ENCODE measurements at places on chromosomes 16 and 17. TPM values are rescaled to one million over a fixed set of nuclear protein-coding genes. Genes with fewer than 3 reads are reported as not detected.
A peak's percentile ranks its signal among the peaks of the same experiment; 100 is the strongest.

DNA sequence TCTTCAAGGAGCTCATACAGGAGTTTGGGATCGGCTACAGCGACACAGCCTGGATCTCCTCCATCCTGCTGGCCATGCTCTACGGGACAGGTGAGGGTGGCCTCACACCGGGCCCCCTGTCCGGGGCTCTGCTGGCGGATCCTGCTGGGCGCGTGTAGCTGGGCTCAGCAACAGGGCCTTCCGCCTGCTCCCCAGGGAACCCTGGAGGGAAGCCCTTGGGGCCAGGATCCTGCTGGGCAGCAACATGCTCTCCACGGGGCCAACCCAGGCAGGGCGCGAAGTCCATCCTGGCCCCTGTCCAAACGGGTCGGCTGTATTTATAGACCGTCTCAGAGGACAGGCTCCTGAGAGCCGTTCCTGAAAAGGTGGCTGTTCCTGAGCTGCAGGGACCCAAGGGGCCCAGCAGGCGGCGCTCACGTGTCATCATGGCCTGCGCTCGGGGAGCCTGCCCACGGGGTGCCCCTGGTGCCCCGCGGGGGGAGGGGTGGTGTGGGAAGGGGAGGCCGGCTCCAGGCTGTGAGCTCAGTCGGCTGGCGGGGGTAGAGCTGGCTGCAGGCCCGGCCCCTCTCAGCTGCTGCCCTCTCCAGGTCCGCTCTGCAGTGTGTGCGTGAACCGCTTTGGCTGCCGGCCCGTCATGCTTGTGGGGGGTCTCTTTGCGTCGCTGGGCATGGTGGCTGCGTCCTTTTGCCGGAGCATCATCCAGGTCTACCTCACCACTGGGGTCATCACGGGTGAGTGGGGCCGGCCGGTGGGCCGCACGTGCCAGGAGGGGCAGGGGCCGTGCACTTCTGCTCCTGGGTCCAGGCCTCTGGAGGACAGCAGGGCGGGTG lies 7.5 kb downstream of the SLC16A3 start:
- peak; percentile 87 for DNase-seq

DNA sequence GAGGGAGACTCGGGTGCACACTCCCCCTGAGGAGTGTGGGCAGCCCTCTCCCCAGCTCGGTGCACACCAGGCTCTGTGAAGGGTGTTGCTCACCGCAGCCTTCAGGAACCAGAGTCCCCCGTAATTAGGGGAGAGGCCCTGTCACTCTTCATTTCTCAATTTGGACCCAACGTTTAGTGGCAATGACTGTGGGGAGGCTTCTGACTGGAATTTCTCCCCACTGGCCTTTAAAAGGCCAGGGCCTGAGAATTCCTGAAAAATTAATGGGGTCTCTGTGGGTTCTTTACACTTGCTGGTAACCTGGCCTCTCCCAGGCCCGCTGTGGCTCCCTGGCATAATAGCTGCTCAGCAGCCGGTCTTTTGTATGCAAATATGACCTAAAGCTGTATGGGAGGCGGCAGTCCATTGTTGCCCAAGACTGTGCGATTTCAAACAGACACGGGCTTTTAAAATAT lies 209.7 kb downstream of the MSI2 start:
- no peak for DNase-seq

GRCh38 chr16:77323695-77324094 lies 111.1 kb downstream of the ADAMTS18 start:
- no peak for DNase-seq

- DNase-seq: no peak
Measured at GRCh38 chr17:64134216-64134970, 4.4 kb upstream of the ERN1 start.

GRCh38 chr17:37312137-37312923 lies 63.5 kb upstream of the C17orf78 start:
- DNase-seq: no peak

DNA sequence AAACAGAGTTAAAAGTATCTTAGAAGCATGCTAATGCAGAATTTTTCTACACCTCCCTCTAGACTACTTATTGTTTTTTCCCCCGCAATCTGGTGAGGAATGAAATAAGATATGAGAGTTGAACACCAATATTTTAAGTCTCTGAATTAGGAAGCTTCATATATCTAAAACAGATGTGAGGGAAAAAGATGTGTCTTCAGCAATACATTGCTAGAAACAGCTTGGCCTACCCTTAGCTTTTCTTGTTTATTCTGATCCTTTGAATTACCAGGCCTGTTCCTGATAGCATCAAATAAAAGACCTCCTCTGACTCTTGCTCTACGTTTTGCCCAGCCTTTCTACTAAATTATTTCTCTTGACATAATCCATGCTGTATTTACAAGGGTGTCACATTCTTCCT lies 221.8 kb downstream of the CDH11 start:
- no peak for DNase-seq

DNA sequence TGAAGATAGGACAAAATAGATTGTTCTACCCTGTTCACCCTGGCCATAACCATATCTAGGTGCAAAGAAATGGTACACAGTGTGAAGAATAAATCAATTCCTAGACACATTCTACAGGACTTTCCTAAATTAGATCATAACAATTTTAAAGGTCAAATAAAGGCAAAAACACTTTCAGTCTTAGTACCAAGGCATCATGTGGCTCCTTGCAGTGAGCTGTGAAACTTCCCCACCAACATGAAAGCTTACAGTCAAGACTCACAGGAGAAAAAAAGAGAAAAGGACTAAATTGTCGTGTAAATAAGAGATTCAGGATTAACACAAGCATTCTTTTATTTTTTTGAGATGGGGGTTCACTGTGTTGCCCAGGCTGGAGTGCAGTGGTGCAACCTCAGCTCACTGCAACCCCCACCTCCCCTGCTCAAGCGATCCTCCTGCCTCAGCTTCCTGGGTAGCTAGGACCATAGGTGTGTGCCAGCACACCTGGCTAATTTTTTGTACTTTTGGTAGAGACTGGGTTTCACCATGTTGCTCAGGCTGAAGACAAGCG lies 14.2 kb downstream of the NSMCE1 start:
- DNase-seq: no peak

The DYNLRB2 gene
- 1.0 TPM for total RNA-seq

The PRR35 gene
- not detected for total RNA-seq

GRCh38 chr16:85157813-85158742 lies 45.8 kb upstream of the CIBAR2 start:
- DNase-seq: no peak

DNA sequence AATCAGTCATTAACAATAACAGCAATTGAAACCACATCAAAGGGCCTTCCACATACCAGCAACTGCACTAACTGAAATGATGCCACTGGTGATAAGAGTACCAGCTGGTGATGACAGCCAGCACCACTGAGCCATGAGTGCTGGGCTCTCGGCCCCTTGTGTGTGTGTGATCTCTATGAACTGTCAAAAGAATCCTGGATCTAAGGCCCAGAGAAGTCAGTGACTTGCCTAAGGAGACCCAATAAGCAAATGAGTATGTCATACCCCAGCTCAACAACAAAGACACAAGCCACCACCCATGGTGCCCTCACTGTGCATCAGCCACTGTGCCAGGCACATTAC lies 220.9 kb downstream of the ZNF423 start:
- no peak for DNase-seq

DNA sequence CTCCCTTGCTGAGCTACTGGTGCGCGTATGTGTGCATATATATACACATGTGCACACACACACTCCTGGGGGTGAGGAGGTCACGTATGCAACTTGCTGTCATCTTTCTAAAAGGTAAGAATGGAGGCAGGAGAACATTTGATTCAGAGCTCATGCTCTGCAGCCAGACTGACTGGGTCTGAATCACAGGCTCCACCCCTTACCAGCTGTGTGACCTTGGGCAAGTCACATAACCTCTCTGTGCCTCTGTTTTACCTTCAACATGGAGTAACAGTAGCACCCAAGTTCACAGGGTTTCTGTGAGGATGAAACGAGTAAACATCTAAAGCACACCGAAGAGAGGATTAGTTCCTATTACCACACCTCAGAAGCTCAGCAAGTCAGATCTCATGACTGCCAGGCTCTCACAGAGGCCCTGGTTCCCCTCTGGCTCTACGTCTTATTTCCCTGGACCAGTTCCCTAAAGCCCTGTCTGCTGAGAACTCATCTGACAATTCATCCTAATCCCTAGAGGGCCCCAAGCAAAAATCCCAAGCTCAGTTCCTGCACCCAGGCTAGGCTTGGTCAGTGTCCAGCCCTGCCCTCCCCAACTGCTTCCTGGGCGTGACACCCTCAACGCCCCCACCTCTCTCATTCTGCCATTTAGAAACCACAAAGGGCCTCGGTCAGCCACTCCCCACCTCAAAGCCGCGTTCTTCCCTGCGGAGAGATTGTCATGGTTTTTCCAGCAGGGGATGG lies 28.7 kb downstream of the ABR start:
- no peak for DNase-seq

GRCh38 chr16:30996985-30997724 lies 12.1 kb downstream of the HSD3B7 start:
- peak; percentile 93 for DNase-seq

DNA sequence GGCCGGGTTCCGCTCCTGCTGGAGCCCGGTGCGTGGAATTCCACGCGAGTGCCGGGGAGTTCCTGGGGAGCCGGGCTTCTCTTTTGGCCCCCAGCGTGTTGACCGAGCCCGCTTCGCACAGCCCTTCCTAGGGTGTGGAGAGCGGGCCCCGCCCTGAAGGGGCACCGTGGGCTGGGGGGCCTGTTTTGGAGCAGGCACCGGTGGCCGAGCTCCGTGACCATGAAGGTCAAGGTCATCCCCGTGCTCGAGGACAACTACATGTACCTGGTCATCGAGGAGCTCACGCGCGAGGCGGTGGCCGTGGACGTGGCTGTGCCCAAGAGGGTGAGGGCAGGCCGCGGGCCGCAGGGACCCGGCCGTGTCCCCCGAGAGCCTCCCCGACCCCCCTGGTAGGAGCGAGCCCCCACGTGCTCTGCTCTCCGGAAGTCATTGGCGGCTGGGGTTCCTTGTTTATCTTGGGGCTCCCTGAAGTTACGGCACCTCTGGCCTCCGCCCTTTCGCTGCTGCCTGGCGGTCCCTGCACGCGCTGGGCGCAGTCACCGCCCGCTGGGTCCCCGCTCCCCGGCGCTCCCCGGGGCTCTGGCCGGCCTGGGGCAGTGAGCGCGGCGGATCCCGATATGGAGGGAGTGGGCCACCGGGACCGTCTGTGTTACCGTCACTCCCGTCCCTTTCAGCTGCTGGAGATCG lies 528 bp downstream of the HAGHL start:
- no peak for DNase-seq

DNA sequence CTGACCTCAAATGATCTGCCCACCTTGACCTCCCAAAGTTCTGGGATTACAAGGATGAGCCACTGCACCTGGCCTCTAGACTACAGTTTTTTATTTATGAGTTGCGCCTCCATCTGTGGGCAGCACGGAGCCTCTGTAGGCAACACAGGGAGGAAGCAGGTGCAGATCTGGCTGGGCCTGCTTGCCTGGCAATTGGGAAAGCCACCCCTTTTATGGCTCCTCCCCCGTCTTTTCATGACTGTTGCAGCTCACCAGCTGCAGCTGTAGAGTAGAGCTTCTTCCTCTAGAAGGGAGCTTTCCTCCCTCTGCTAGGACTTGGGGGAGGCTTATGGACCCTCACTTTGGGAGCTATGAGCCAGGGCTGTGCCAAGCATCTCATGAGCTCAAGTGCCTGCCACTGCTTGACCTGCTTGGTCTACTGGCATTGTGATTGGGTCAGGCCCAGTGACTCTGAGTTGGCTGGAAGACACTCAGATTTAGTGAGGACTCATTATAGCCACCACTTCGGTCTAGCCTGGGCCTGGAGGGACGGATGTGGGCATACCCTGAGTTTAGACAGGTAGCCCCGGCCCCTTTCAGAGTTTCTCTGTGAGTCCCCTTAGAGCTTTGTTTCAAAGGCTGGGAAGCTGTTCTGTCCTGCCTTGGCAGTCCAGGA lies 6.9 kb upstream of the SLC7A6 start:
- DNase-seq: no peak
